ENCODE measurements at places on chromosomes 7 and 10. TPM values are rescaled to one million over a fixed set of nuclear protein-coding genes. Genes with fewer than 3 reads are reported as not detected.

Gene VIPR2
- not detected for total RNA-seq

Gene CNPY1
- not detected for total RNA-seq

Gene CDNF
- total RNA-seq = 1.2 TPM

Gene OR9A2
- not detected for total RNA-seq

Gene UCMA
- total RNA-seq = not detected

Gene DRGX
- total RNA-seq = not detected

Gene TBXAS1
- 2.4 TPM for total RNA-seq

Gene SLC18A3
- total RNA-seq = not detected

Gene PIP
- total RNA-seq = not detected

Gene NAT16
- not detected for total RNA-seq

Gene ACSL5
- 2.6 TPM for total RNA-seq

DNA sequence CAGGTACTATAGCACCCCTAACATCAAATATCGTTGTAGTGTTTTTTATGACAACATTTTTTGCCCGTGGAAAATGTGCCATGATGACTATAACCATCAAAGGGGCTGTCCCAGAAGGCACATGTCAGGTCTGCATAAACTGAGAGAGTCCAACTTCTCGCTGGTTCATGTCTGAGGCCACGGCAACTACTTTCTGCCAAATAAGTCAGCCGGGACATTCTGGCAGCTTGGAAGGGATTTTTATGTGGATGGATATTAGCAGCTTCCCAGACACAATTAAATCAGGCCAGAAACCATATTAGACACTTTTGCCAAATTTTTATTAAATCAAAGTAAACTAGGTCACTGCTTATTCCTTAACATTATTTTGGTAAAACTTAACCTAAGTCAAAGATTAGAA lies 477.4 kb upstream of the FZD8 start:
- no peak for DNase-seq

- DNase-seq = no peak
Observed at GRCh38 chr7:102426268-102427018, 6.9 kb upstream of the ORAI2 start.

DNA sequence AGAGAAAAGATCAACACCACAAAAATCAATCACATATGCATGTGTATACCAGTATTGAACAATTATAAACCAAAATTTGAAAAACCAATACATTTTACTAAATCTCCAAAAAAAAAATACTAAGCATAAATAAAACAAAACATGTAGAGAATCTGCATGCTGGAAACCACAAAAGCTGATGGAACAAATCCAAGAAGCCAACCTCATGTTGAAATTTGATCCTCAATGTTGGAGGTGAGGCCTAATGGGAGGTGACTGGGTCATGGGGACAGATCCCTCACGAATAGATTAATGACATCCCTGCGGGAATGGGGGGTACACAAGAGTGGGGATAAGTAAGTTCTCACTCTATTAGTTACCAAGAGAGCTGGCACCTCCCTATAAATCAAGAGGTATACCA lies 82.5 kb downstream of the OAT start:
- DNase-seq = no peak

DNA sequence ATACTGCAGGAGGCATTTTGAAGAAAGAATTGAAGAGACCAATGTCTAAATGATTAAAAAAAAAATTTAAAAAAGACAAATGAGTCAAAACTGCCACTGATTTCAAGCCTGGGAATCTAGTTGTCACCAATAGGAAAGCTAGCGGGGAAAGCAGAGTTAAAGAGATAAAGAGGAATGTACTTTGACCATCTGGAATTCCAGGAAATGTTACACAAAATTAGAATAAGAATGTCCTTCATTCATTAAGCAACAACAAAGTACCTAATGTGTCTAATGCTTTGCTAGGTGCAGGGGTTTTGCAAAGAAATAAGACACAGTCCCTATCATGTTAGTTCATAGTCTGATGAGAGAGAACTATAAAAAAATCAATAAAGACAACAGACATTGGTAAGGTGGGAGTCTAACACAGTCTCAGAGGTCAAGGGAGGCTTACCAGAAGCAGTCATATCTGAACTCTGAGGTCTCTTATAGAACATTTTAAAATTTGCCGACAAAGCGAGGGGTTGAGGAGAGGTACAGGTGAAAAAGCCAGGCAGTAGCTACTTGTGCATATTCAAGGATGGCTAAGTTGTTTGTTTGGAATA lies 8.8 kb upstream of the TYSND1 start:
- no peak for DNase-seq

DNA sequence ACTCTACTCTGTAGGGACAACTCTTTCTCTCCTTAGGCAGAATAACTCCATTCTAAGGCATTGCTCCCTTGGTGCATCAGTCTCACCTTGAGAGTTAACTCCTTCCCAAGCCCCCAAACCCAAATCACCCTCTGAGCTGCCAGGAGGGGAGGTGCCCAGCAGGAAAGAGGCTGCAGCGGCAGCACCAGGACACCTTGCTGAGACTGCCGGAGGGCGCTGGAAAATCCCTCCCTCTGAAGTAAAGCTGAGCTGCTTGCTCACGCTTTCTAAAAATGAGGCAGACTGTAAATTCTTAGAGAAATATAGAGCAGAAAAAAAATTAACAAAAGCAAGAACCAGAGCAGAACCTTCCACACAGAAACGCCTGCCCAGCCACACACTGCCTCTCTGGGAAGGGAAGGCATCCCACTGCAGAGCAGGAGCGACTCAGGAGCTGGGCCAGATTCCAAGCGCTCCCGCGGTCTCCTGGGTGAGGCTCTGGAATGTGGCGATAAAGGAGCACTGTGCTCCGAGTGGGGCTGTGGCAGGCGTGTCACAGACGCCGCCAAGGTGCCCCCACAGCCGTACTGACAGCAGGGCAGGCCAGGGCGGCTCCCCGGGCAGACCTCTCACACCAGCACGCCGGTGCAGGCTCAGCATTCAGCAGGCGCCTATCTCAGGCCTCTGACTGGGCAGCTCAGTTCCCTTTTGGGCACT lies 202.1 kb downstream of the TNS3 start:
- peak; percentile 82 for DNase-seq

GRCh38 chr10:68192113-68192512 lies 39.8 kb downstream of the ATOH7 start:
- no peak for DNase-seq

- DNase-seq = no peak
Observed at GRCh38 chr10:38038932-38039245, 28.4 kb downstream of the ZNF33A start.

DNA sequence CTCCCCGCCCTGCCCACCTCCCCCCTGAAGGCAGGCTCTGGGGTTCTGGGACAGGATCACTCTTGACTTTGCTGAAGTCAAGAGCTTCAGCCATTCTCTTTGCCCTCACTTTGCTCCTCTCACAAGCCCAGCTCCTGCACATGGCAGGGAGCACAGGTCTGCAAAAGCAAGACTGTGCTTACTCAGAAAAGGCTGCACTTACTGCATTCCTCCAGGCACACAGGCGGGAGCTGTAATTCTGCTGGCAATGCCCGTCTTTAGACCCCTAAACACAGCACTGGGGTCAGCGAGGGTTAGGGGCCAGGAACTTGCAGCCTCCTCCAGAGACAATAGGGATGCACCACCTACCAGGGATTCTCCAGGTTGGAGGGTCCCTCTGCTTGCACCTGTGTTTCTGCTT lies 523.7 kb downstream of the TCERG1L start:
- no peak for DNase-seq

DNA sequence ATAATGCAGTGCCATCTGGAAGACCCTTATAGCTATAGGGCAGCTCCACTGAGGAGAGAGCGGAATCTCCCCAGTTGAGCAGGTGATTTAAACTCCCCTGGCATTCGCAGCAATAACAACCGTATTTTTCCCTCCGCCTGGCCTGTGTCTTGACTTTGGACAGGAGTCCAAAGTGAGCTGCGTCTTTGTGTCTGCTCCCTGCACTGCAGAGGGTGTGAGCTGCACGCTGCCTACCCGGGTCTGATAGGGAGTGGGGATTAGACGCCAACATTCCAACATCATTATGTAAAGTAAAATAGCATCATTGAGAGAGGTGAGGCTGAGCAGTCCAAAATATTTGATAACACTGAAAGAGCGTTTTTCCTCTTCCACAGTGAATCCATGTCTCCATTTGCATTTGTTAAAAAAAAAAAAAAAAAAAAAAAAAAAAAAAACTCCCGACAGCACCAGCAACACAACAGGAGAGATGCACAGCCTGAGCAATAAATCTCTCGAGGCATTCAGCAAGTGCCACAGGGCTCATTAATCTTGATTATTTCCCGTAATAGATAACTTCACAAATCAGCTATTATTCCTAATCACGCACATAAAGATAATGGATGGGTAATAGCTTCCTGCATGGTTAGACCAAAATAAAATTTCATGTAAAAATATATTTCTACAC lies 68.6 kb downstream of the CELF2 start:
- peak; percentile 31 for DNase-seq

DNA sequence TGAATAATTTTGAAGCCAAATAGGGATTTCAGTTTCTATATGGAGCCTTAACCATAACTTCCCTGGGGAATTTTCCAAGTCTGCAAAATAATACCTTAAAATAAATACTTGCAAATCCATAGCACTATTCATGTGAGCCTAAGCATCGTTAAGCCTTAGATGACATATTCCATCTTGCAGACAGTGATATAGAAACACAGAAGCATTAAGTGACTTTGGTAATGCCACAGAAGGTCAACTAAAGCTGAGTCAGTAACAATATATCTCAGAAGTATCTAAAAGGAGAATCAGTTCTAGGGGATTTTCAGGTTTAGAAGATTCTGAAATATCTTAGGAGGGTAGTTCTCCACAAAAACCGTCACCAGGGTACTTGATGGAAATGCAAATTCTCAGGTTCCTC lies 163.4 kb upstream of the COL1A2 start:
- DNase-seq = no peak

DNA sequence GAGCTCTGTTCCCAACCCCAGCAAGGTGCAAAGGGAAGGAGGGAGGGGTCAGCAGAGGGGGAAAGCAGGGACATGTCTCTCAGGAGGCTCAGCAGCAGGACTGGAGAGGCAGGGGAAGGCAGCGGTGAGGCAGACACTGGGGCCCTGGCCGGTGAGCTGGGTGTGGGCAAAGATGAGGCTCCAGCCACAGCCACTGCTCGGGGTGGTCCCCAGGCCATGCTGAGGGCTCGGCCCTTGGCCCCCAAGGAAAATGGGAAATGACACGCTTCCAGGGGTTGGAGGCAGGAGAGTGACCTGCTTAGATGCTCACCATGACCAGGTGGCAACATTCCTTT lies 35.4 kb upstream of the CHST15 start:
- DNase-seq = no peak

- peak; percentile 87 for DNase-seq
Observed at GRCh38 chr7:138886501-138886917, 88.5 kb upstream of the ATP6V0A4 start.

DNA sequence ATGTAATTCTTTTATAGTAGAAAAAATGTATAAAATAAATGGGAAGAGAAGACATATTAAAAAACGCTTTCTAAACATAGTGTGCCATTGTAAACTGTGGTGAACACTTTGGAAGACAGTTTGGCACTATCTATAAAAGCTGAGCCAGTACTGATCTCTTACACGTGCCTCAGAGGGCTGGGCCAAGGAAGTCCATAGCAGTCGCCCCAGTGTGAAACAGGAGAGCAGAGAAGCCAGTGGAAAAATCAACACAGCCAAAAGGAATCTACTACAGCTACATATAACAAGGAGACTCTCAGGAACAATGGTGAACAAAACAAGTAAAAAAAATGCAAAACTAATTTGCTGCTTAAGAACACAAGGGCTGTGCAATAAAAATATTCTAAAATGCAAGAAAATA lies 20.6 kb downstream of the SEPHS1 start:
- DNase-seq = no peak

GRCh38 chr10:128579280-128579865 lies 453.1 kb upstream of the MKI67 start:
- DNase-seq = no peak

DNA sequence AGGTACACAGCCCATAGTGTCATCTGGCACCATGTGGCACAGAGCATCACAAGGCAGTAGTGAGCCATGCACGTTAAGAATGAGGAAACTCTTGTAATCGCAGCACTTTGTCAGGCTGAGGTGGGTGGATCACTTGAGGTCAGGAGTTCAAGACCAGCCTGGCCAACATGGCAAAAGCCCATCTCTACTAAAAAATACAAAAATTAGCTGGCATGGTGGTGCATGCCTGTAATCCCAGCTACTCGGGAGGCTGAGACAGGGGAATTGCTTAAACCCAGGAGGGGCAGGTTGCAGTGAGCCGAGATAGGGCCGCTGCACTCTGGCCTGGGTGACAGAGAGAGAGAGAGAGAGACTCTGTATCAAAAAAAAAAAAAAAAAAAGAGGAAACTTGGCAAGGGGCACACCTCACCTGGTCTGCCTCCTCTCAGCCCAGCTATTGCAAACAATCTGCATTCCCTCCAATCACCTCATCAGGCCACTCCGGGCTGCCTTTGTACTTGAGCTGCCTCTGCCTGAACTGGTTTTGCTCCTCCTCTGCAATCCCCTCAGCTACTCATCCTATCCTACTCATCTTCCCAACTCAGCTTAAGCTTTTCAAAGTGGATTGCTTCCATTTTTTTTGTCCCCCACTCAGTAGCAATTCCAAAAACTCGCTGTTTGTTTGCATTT lies 46.0 kb upstream of the OPTN start:
- DNase-seq = no peak
